ENCODE measurements at places on chromosomes 6 and 20.

DNA sequence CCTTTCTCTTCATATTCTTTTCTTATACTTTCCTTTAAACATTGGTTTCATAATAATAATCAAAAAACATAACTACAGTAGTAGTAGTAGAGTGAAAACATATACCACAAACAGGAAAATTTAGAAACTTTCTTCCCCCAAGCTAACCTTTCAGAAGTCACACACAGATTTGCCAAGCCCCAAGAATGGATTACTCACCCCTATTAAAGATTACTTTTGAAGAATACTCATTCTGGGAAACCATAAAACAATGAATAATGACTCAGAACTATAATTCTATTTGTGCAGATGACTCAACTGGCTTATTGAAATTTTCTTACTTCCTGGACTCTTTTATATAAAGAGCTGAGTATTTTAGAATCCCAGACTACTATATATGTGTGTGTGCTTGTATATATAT, 119.4 kb upstream of the GJE1 start:
- DNase-seq = no peak

GRCh38 chr20:25439328-25439727, 31.9 kb downstream of the GINS1 start:
- DNase-seq = no peak

DNA sequence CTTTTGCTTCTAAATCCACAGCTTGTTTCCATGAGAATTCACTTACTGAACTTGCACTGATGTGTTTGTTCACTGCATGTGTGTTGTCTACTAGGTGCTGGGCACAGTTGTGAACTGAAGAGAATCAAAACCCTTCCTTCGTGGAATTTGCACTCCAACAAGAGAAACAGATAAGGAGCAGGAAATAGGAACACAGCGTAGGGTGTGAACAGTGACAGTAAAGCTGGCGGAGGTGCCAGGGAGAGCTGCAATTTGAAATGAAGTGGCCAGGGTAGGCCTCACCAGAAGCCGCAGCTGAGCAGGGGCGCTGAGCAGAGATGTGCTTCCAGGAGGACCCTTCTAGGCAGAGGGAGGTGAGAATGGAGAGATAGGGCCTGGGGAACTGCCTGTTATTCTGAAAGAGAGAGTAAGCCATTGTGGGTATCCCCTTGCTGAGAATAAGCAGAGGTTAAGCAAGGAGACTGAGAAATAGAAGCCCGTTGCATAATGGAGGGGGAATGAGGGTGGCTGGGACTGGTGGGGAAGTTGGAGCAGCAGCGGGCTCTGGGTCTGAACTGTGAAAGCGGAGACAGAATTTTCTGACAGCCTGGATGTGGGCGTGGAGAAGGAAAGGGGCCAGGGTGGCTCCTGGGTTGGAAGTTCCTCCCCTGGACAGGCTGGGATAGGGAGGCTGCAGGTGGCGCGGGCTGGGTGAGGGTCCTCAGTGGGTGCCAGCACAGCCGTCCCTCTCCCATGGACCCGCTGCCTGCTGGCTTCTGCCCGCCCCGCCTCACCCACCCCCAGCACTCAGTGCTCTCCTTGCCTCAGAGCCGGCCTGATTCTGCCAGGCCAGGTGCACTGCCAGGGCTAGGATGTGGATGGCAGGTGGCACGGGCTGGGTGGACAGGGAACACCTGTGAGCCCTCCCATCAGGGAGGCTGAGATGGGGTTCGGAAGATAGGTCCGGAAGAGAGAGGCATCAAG, 114.7 kb upstream of the AFDN start:
- no peak for DNase-seq

GRCh38 chr6:32883789-32884188, 29.8 kb downstream of the PSMB9 start:
- DNase-seq = no peak

- DNase-seq = no peak
Measured at GRCh38 chr6:151075527-151075926, 164.2 kb upstream of the AKAP12 start.

- DNase-seq = no peak
Measured at GRCh38 chr20:40080041-40080652, 608.9 kb downstream of the MAFB start.

DNA sequence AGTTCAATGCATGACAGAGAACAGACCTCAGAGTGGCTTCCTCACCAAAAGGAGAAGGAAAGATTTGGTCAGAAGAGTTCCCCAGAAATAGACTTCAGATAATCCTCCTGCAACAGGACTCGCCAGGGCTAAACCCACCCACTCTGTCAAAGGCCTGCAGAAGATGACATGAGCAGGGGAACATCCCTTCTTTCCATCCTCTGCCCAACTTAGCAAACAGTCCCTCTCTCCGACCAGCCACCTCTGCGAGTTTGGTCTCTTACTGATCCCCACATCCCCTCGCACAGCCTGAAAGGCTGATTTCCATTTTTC, 7.5 kb downstream of the NFATC2 start:
- DNase-seq = no peak

DNA sequence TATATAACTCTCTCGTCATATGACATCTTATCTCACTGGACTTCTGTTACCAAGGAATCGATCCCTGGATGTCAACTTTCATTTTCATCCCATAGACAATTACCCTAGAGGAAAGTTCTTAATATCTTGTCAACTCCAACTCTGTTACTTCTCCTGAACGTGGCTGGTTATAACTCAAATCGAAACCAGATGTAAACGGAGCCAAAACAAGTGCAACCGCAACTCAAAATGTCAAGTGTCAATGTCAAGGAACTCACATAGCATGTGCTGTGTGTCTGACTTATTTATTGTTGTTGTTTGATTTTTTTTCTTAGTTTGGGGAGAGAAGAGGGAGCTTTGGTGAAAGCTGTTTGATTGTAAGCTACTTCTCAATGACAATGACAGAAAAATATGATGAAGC, 108.6 kb downstream of the VIP start:
- no peak for DNase-seq

GRCh38 chr20:7161690-7162089, 394.2 kb downstream of the BMP2 start:
- DNase-seq = no peak

GRCh38 chr6:94446120-94446519, 1026.8 kb upstream of the EPHA7 start:
- no peak for DNase-seq

DNA sequence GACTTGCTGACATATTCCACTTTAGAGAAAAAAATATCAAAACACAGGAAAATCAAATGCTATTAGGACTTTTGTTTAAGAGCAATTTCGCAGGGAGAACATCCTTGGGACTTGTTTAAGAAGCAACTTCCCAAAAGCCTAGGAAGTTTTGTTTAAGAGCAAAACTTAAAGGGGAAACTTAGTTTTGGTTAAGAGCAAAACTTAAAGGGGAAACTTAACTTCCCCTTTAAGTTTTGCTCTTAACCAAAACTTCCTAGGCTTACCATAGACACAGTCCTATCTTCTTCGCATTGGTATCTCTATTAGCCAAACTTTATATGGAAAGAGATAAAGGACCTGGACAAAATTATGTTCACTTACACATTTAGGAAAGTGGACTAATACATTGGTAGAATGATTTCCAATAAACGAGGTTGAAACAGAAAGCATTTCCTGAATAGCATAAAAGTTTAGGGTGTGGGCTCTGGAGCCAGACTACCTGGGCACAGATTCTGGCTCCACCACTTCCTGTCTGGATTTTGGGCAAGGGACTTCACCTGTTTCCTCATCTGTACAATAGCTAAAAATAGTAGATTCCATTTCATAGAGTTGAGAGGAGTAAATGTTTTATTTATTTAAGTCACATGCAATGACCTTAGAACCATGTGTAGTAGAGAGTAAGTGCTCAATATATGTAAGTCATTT, 15.7 kb downstream of the PAQR8 start:
- DNase-seq = no peak

DNA sequence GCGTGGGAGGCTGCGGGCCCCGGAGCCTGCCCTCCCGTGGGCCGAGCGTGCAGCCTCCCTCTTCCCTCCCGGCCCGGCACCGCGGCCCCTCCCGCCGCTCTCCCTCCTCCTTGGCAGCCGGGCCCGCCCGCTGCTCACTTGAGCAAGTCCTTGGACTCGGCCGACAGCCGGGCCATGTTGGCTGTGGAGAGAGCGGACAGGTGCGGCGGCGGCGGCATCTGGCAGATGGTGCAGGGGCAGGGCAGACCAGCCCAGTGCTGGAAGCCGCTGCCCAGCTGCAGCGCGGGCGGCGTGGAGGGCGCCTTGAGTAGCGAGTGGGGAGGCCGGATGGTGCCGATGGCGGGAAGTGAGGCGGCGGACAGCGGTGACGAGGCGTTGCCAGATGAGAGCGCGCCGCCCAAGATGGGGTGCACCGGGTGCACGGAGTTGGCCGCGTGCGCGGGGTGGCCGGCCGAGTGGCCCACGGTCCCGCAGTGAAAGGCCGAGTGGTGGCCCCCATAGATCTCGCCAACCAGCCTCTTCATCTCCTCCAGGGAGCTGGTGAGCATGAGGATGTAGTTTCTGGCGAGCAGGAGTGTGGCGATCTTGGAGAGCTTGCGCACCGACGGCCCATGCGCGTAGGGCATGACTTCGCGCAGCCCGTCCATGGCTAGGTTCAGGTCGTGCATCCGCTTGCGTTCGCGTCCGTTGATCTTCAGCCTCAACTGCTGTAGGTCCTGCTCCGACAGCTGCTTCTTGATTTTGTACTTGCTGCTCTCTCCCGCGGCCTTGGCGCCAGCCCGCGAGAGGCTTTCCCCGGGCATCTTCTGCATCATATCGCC, 766 bp downstream of the OLIG3 start:
- no peak for DNase-seq

GRCh38 chr20:25699914-25700313, 3.3 kb upstream of the ZNF337 start:
- DNase-seq = no peak

GRCh38 chr20:63103402-63104311, 96.9 kb upstream of the BHLHE23 start:
- DNase-seq = no peak
